ENCODE measurements at places on chromosomes 16 and 17.

- DNase-seq, result no peak
These were observed 7.5 kb downstream of the DCAKD start for GRCh38 chr17:45043813-45044540.

- DNase-seq, result peak; percentile 34
These were observed 49.1 kb downstream of the STAT5A start for GRCh38 chr17:42337442-42337841.

GRCh38 chr17:35084987-35085386, 21.5 kb upstream of the RFFL start:
- DNase-seq, result no peak

DNA sequence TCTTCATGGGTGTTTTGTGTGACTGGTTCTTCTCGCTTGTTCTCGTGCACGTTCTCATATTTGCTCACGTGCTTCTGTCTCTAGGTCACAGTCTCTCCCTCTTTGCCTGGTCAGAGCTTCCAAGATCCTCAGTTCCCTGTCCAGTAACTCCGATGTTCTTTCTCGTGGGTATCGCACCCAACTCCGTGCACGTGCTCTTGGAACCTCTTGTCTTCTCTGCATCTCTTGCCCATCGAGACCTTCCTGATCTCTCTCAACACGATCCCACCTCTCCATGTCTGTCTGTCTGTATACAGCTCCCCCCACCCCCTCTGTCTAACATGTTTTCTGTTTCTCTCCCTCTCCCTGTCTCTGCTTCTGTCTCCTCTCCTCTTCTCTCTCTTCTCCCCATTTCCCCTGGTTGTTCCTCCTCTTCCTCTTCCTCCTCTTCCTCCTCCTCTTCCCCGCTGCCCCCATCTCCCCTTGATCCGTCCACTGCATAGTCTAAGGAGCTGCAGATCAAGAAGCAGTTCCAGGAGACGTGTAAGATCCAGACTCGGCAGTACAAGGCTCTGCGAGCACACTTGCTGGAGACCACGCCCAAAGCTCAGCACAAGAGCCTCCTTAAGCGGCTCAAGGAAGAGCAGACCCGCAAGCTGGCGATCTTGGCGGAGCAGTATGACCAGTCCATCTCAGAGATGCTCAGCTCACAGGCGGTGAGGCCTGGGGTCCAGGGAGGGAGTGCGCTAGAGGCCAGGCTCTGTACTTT, 6.1 kb downstream of the HIRIP3 start:
- DNase-seq, result no peak

- no peak for DNase-seq
These were observed 250.3 kb upstream of the SOX9 start for GRCh38 chr17:71870546-71870862.

DNA sequence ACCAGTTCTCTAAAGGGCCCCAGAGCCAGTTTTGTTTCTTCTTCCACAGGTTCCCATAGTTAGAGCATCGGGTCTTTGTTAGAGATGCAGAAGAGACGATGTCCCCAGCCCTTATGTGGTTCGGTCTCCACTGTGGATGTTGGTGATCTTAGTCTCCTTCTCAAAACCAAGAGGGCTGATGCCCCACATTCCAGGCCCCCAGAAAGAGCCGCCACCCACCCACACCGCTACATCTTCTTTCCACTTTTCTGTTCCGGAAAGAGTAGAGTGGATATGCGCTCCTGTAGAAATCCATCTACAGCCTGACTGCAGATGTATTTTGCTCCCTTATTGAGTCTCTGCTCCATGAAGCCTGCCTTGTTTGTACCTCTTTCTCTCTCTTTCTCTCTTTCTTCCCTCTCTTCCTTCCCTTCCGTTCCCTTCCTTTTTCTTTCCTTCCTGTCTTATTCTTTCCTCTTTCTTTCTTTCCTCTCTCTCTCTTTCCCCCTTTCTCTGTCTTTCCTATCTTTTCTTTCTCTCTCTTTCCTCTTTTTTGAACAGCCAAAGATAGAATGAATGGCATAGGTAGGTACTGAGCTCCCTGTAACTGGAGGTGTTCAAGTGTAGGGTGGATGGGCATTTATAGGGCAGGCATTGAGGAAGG, 224.3 kb downstream of the SEC14L1 start:
- no peak for DNase-seq

DNA sequence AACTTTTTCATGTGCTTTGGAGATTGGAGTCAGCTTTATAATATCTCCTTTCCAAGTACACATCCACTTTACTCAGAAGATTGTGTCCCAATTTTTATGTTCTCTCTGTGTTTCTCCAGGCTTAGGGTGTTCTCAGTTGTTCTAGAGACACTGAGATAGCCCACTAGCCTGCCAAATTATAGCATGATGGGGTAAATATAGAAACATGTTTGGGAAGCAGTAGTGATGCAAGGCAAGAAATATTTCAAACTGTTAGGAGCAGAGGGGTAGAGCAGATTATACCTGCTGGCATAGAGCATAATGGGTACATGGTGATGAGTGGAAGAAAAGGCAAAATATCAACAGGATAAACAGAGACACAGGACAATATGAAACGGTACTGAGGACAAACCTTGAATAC, 12.4 kb downstream of the SLFN11 start:
- DNase-seq, result no peak

- DNase-seq, result no peak
These were observed 77.2 kb upstream of the MON1B start for GRCh38 chr16:77113835-77114234.

GRCh38 chr16:19481769-19482168, 40.1 kb downstream of the GDE1 start:
- DNase-seq, result no peak

GRCh38 chr16:66275775-66276428, 90.6 kb upstream of the CDH5 start:
- DNase-seq, result no peak
